ENCODE measurements at places on chromosomes 1 and 21.
A peak's percentile ranks its signal among the peaks of the same experiment; 100 is the strongest.

GRCh38 chr1:104406728-104407127 is 657.0 kb downstream of the AMY1C start:
- no peak for DNase-seq

- DNase-seq = no peak
Measured at GRCh38 chr21:37574751-37575150, 208.2 kb downstream of the DYRK1A start.

GRCh38 chr1:6414881-6415626 is 4.7 kb downstream of the HES2 start:
- no peak for DNase-seq

DNA sequence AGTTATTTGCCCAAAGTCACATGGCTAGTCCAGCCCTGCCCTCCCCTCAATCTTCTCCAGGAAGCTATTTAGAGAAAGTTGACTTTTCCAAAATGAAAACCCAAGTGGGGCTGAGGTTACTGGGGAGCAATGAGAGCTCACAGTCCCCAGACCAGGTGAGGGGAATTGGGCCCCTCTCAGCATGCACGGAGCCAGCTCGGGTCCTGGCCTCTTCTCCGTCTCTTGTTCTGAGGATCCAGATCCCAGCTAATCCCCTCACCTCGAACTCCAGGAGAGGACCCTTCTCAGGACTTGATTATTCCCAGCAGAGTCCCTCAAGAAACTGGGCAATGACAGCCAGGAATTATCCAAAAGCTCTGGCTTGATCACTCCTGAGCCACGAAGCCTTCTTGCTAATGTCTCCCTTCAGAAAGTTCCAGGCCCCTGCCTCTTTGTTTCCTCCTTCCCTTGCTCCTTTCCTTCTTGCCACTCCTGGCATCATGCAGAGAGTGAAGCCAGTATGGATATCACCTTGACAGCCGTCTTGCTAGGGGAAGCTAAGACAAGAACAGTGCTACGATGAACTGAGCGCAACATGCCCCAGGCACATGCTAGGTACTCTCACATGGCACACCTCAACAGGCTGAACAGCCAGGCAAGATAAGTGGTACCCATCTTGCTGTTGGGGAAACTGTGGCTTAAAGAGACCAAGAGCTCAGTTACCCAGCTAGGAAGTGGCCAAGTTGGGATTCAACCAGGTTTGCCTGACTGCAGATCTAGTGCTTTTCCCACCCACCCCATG is 51.9 kb downstream of the KLHDC7A start:
- peak; percentile 24 for DNase-seq

GRCh38 chr1:67041841-67042503 is 12.0 kb downstream of the SLC35D1 start:
- no peak for DNase-seq

DNA sequence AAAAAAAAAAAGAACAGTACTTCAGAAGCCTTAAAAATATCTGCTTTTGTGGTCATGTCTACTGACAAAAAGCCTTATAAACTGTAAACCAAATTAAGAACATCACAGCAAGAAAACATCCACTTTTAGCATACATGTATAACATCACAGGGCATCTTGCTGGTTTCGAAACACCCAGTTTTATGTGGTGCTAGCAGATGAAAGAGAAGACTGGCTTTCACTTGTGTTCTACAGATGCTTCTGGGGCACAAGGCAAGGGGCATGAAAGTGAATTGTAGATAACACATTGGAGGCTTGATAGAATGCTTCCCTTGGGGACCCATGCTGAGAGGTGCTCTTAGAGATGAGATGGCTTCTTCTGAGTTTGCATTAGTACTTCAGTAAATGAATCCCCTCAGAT is 543.7 kb upstream of the PKN2 start:
- DNase-seq = no peak

DNA sequence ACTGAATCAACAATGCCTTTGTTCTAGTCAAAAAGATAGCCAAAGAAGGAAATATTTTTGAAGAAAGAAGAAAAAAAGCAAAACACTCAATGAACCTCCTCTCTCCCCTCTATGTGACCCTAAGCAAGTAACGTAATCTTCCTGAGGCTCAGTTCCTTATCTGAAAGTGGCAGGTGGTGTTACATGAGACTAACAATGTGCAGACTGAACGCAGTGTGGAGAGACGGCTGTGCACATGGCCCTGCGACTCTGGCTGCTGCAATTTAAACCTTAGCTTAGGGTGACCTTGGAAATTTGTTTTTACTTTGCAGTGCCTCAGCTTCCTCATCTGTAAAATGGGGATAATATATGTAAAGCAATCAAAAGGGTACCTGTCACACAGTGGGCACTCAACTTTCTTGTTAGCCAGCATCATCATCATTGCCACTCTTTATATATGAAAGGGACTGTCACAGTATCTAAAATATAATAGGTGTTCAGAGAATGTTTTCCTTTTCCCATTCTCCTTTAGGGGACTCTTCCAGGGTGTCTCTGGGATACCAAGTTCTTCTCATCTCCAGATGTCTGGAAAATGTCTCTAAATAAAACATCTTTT is 100.1 kb upstream of the JUN start:
- no peak for DNase-seq

DNA sequence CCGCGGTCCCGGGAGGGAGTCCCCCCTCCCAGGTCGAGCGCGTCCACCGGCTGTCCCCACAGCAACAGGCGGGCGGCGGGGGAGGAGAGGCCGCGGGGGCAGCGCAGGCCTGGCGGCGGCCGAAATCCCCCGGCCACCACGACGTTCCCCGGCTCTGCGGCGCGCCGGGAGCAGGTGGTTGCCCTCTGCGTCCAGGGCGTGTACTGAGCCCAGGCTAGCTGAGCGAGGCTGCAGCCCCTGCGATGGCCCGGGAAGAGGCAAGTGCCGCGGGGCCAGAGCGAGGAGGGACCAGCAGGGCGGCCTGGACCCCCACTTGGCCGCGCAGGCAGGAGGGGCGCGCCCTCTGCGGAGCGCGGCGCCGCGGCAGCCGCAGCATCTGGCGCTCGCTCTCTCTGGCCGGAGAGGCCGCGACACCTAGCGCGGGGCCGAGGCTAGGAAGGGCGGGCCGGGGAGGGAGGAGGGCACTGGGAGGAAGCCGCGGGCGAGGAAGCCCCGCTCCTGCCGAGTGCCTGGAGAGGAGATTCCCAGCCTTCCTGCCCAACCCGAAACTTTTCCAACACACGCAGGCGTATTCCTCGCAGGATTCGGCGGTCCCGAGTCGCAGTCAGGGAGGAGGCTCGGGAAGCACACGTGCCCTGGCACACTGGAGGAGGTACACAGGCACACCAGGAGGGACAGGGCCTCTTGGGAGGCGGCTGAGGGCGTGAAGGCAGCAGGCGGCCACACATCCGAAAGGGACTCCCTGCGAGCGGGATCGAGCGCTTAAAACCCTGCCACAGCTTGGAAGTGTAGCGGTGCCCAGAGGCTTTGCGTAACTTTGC is 4.9 kb upstream of the PROX1 start:
- DNase-seq = no peak

GRCh38 chr1:214199585-214199984 is 81.4 kb upstream of the SMYD2 start:
- no peak for DNase-seq

GRCh38 chr1:153608089-153608682 is 4.8 kb downstream of the S100A16 start:
- DNase-seq = peak; percentile 25

All from SJSA1 (cell line).